Hippocampal formation (tissue), 2 donors: ENCODE measurements at places on chromosomes 7 and 10.

DNA sequence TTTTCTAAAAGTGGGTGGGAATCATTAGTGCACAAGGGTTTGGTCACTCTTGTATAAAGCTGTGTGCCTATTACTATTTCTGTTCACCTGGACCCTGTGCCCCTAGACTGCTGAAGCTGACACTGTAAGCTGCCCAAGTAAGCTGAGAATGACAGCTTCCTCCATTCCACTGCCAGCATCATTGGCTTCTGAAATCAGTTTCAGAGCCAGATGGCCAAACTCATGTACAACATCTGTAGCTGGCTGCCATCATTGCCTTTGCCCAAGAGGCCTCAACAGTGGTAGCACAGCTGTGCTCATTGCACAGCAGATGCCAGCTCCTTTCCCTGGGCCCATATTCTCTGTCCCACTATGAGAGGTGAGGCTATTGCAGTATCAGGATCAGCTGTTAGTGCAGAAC lies 165.7 kb downstream of the CPEB3 start:
- DNase-seq = no peak

GRCh38 chr10:122461729-122462532 lies 578 bp downstream of the HTRA1 start:
- no peak for DNase-seq

GRCh38 chr10:76177936-76178335 lies 746.5 kb downstream of the LRMDA start:
- no peak for DNase-seq

GRCh38 chr10:76035206-76036110 lies 604.0 kb downstream of the LRMDA start:
- no peak for DNase-seq

- no peak for DNase-seq
Measured at GRCh38 chr10:89062861-89063260, 72.3 kb downstream of the FAS start.

GRCh38 chr7:25402532-25402931 lies 174.2 kb upstream of the NPVF start:
- no peak for DNase-seq

GRCh38 chr10:44938956-44939355 lies 20.6 kb upstream of the RASSF4 start:
- DNase-seq = no peak
